SW480 (cell line): ENCODE measurements at places on chromosomes 1 and 21.

DNA sequence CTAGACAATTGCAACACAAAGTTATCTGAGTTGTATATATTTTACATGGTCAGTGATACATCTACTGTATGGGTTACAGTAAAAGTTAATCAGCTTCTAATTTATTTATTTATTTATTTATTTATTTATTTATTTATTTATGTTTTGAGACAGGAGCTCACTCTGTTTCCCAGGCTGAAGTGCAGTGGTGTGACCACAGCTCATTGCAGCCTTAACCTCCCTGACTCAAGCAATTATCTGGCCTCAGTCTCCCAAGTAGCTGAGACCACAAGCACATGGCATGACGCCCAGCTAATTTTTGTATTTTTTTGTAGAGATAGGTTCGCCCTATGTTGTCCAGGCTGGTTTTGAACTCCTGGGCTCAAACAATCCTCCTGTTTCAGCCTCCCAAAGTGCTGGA lies 241.6 kb downstream of the PTPRC start:
- DNase-seq = no peak

DNA sequence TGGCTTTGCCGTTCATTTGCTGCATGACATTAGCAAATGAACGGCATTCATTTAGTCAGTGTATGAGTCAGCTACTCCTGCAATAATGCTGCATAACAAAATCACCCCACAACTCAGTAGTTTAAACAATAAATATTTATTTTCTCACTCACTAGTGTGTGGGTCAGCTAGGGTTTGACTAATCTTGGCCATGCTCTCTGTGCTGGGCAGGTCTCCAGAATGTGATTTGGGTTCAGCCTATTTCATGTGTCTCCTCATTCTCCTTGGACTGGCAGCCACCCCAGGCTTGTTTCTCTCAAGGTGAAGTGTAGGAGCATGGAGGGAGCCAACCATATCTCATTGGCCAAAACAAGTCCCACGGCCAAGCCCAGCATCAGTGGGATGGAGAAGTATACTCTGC lies 104.3 kb downstream of the LACTBL1 start:
- no peak for DNase-seq

DNA sequence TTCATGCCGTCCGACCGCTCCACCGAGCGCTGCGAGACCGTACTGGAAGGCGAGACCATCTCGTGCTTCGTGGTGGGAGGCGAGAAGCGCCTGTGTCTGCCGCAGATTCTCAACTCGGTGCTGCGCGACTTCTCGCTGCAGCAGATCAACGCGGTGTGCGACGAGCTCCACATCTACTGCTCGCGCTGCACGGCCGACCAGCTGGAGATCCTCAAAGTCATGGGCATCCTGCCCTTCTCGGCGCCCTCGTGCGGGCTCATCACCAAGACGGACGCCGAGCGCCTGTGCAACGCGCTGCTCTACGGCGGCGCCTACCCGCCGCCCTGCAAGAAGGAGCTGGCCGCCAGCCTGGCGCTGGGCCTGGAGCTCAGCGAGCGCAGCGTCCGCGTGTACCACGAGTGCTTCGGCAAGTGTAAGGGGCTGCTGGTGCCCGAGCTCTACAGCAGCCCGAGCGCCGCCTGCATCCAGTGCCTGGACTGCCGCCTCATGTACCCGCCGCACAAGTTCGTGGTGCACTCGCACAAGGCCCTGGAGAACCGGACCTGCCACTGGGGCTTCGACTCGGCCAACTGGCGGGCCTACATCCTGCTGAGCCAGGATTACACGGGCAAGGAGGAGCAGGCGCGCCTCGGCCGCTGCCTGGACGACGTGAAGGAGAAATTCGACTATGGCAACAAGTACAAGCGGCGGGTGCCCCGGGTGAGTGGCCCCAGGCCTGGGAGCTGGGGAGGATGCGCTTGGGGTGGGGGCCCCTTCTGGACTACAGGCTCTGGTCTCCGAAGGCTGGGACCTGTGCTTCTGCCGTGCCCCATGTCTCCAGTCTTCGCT lies 1.1 kb downstream of the SKI start:
- peak; percentile 39 for DNase-seq

GRCh38 chr1:235601104-235601503 lies 48.5 kb downstream of the GNG4 start:
- no peak for DNase-seq

GRCh38 chr1:177593105-177593504 lies 376.8 kb downstream of the SEC16B start:
- no peak for DNase-seq

DNA sequence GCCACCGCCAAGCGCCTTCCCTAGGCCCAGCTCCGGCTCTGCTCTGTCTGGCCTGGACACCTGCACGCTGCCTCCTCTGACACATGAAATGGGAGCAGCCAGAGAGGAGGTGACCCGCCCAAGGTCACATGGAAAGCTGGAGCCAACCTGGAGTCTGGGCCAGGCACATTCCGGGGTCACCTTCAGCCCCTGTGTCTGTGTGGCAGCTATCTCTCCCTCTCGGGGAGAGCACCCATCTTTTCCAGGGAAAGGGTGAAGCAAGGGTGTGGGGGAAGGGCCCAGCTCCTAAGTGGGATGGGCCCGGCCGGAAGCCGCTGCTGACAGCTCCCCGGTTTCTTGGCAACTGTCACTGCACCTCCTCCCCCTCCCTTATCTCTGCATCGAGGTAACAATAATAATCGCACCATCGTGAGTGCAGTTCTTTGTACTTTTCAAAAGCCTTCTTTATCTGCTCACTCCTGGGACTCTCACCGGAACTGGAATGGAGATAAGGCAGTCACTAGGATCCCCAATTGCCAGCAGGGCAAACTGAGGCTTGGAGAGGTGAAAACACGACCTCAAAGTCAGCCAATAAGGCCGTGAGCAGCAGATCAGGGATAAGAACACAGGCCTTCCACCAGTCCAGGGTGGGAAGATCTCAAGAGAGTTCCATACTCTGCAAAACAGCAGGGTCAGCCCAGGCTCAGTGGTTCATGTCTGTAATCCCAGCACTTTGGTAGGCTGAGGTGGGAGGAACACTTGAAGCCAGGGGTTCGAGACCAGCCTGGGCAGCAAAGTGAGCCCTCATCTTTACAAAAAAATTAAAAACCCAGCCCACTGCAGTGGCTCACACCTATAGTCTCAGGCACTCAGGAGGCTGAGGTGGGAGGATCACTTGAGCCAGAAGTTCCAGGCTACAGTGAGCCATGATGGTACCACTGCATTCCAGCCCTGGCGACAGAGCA lies 36.9 kb downstream of the RAP1GAP start:
- peak; percentile 60 for DNase-seq

DNA sequence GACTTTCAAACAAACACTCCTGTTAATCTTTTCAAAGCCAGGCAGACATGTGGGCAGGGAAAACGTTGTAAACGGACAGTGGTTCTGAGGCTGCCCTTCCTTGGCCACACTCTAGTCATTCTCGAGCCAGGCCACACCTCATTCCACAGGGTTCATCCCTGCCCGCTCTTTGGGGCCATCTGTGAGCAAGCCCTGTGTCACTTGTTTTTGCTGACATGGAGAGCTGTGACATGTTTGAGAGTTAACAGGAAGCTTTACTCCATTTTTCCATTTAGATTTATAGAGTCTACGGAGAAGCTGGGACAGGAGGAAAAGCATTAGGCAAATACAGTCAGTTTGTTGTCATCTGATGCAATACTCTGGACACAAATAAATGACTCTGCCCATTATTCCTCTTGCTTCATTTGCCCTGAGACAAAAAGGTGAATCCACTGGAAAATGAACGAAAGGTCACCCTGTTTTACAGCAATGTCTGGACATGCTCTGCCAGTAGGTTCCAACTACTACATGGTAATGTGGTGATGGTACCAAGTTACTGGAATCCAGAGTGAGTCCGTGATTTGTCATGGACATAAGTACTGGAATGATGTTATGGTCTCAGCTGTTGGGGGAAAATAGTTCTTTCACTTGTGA lies 126.9 kb downstream of the CLIC6 start:
- DNase-seq = peak; percentile 95

- no peak for DNase-seq
These were observed 35.2 kb downstream of the ZNF670 start for GRCh38 chr1:247043406-247043805.

GRCh38 chr1:12081648-12082396 lies 18.7 kb downstream of the TNFRSF8 start:
- no peak for DNase-seq

DNA sequence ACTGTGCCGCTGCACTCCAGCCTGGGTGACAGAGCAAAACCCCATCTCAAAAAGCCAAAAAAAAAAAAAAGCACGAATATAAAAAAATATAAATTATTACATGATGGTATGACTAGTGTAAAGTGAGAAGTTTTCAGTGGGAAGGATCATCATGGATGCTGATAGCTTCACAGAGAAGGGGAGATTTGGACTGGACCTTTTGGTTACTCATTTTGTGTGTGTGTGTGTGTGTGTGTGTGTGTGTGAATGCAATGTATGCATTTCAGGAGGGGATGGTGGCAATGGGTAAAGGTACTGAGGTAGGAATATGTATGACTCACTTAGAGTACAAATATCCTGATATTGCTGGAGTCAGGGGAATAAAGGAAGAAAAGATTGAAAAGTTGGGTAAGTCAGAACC lies 22.7 kb upstream of the SDE2 start:
- no peak for DNase-seq

DNA sequence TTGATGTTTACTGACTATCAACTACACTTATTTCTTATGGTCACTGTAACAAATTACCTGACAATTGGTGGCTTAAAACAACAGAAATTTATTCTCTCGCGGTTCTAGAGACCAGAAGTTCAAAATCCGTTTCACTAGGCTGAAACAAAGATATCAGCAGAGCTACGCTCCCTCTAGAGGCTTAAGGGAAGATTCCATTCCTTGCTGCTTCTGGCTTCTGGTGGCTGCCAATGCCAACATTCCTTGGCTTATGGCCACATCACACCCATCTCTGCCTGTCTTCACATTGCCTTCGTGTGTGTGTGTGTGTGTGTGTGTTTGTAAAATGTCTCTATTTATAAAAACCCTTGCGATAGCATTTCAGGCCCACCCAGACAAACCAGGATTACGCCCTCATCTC lies 66.4 kb downstream of the LMX1A start:
- no peak for DNase-seq

- DNase-seq = no peak
These were observed 129.8 kb downstream of the CNIH3 start for GRCh38 chr1:224745924-224746323.

GRCh38 chr21:33419538-33420123 lies 16.4 kb downstream of the IFNGR2 start:
- no peak for DNase-seq

DNA sequence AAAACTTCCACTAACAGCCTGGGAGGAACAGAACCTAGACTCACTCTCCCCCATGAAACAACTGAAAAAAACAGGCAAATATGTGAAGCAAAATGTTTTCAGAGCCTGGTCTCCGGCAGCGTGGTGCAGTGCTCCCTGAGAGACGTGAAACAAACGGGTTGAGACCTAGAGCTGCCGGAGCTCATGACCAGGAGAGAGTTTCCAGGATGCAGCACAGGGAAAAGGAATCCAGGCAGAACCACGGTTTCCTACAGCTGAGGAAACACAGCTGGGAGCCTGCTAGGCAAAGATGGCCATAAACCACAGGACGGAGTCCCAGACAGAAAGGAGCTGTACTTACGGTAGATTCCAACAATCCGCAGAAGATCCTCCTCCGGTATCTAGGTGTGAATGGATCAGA lies 20.2 kb upstream of the SLC19A1 start:
- DNase-seq = no peak

DNA sequence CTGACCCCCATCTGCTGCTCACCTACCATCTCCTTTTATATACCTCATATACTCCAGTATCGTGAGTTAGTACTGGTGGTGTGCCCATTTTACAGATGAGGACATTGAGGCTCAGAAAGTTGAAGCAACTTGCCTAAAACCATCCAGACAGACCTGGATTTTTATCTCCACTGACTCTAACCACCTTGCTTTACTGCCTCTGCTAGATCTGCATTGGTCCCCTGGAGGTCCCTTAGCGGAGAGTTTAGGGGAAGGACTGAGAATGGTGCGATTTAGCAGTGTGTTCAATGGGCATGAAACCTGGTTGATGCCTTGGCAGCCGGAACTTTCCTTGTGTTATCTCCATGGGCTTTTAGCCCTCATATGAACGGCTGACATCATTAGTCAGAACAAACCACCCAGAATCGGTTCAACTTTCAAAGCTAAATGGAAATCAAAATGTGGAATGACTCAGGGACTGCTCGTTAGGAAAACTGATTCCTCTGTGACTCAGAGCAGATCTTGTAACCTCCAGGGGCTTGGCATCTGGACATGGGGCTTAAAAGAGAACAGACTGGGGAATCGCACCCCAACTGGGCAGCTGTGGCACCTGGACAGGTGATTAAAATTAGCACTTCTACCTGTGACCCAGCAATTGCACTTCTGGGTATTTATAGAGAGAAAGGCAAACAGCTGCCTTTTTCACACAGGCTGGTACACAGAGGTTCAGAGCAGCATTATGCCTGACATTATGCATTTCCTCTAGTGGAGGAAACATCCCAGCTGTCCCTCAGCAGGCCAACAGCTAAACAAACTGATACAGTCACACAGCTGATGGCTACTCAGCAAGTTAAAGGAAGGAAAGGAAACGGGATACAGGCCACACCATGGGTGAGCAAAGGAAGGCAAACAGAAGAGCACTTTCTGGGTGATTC lies 25.3 kb downstream of the TMEM51 start:
- peak; percentile 78 for DNase-seq

DNA sequence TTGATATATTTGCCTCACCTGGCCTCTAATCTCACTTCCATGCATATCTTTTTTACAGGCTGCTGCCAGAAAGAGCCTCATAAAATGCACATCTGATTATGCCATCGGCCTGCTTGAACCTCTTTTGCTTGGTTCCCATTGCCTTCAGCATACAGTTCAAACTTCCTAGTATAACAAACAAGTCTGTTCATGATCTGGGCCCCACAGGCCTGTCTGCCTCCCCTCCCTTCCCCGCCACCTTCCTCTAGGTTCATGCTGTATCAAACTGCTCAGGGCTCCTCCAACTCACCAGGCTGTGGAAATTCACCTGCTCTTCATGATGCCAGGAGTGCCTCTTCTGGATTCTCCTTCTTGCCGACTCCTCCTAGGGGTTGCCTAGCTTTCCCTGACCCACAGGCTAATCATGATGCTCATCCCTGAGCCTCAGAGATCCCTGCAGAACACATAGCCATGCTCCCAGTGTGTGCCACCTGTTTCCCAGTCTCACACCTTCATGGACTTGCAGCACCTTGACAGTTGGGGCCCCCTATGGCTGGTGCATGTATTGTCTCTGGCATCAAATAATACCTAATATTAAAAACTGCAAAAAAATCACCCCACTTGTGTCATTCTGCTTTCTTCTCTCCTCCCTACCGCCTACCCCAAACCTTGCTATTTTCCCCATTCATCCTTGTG lies 33.7 kb upstream of the CD2 start:
- DNase-seq = no peak

- no peak for DNase-seq
These were observed 20.8 kb downstream of the EYA3 start for GRCh38 chr1:28067523-28068090.

DNA sequence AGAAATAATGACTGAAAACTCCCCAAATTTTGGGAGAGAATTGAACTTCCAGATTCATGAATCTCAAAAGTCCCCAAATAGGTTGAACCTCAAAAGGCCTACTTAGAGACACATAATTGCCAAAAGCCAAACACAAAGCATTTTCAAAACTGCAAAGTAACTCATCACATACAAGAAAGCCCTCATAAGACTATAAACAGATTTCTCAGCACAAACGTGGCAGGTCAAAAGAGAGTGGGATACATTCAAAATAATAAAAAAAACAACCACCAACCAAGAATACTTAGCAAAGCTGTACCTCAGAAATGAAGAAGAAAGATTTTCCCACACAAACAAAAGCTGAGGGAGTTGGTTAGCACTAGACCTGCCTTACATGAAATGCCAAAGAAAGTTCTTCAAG lies 57.9 kb downstream of the CCN1 start:
- DNase-seq = no peak

GRCh38 chr1:75265792-75266191 lies 131.6 kb downstream of the LHX8 start:
- DNase-seq = peak; percentile 52
